ENCODE measurements at places on chromosomes 2 and 18.

DNA sequence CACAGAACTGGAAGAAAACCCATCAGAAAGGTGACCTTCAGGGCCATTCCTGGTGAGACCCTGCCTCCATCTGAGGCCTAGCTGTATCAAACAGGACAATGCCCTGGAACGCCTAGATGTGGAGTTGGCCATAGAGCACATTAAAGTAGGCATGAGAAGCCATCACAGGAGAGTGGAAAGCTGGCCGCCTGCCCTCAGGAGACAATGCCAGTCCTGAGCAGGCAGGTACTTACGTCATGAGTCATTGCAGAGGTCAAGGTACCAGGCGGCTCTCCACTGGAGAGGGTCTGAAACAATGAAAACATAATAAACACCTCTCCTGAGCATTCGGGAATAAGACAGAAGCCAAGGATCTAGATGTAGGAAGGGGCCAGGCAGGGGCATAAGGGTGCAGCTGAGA is 68.6 kb downstream of the CCDC93 start:
- DNase-seq: no peak

- no peak for DNase-seq
Observed at GRCh38 chr2:149989447-149990063, 402.0 kb upstream of the MMADHC start.

- no peak for DNase-seq
Observed at GRCh38 chr2:129716781-129717559, 262.5 kb upstream of the RAB6C start.

DNA sequence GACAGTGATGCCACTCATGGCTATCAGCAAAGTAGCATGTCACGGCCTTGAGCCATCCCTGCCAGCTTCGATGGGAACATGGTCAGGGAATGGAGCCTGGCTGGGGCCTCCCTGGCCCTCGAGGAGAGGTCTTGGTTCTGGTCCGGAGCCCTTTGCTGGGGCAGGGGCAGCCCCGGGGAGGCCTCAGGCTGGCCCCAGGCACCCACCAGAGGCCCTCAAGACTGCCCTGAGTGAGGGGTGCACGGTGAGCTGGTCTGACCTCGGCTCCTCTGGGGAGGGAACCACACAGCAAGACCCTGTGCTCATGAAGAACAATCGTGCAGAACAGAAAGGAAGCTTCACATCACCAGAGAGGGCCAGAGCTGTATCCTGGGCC is 75.2 kb upstream of the OTOS start:
- DNase-seq: no peak

GRCh38 chr2:232982926-232983668 is 30.0 kb downstream of the NGEF start:
- DNase-seq: no peak

GRCh38 chr18:27057519-27058234 is 127.4 kb downstream of the CHST9 start:
- DNase-seq: no peak

GRCh38 chr2:228082571-228082970 is 98.9 kb downstream of the SPHKAP start:
- no peak for DNase-seq

DNA sequence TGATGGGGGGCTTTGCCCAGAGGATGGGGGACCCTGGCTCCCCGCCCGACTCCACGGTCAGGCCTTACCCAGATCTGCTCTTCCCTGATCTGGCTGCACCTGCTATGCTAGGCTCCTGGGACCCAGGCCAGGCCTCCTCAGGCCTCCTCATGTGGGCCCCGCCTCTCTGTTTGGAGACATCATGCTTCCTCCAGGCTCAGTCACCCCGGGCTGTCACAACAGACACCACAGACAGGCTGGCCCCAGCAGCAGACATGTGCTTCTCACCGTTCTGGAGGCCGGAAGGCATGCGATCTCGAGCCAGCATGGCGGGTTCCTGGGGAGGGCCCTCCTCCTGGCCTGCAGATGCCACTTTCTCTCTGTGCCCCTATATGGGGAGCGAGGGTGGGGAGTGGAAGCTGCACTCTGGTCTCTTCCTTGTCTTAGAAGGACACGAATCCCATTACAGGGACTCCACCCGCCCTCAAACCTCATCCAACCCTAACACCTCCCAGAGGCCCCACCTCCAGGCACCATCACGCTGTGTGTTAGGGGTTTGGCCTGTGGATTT is 10.8 kb upstream of the NEU4 start:
- DNase-seq: no peak

GRCh38 chr2:162058973-162059668 is 14.9 kb downstream of the DPP4 start:
- DNase-seq: no peak

- DNase-seq: no peak
Observed at GRCh38 chr2:84956334-84957297, 14.3 kb upstream of the KCMF1 start.

DNA sequence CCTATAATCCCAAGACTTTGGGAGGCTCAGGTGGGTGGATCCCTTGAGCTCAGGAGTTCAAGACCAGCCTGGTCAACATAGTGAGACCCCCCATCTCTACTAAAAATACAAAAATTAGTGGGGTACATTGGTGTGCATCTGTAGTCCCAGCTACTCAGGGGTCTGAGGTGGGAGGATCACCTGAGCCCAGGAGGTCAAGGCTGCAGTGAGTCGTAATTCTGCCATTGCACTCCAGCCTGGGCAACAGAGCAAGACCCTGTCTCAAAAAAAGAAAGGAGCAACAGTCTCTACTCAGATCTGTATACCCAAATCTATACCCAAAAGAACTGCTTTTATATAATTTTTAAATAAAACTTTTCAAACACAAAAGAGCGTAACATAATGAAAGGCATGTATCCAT is 5.5 kb upstream of the HSBP1L1 start:
- no peak for DNase-seq

DNA sequence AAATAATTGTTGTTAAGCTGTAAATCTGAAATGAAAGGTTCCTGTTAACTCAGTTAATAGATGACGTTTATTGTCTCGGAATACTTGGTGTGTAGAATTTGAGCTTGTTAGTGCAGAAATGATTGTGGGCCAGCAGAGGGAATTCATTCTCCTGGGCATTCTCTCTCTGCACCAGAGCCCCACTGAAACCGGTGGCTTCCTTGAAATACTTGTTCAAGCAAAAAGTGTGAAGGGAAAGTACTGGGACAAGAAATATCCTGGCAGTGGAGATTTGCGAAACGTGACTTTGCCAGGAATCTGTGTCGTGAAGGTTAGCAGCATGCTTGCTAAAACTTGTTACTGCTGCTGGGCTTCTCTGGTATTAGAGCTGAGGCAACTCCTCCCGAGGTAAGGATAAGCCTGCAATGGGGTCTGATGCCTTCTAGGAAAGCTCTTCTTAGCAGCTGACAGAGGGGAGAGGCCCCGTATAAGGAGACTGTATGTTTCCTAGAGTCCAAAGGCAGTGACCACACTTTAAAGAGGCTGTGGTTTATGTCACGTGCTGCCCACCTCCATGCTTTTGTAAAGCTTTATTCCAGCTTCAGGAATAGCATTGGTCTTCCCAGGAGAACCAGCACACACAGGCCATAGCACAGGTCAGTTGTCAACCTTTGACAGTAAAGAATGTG is 2.0 kb downstream of the ITGA6 start:
- no peak for DNase-seq

DNA sequence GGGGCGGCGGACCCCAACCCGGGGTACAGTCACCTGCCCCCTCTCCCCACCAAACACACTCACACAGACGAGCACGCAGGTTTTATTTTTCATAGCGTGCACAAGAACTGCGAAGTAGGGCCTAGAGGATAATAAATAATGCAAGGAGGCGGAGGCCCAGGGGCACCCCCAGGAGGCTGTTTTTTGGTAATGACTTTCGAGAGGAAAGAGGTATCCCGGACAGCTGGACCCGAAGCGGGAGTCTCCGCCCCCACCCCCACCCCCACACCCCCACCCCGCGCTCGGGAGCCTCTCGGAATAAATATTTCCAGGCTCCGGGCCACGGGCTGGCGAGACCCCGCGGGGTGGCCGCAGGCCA is 3.4 kb downstream of the CYP26B1 start:
- DNase-seq: no peak

GRCh38 chr2:239259603-239260298 is 141.1 kb downstream of the HDAC4 start:
- DNase-seq: no peak

DNA sequence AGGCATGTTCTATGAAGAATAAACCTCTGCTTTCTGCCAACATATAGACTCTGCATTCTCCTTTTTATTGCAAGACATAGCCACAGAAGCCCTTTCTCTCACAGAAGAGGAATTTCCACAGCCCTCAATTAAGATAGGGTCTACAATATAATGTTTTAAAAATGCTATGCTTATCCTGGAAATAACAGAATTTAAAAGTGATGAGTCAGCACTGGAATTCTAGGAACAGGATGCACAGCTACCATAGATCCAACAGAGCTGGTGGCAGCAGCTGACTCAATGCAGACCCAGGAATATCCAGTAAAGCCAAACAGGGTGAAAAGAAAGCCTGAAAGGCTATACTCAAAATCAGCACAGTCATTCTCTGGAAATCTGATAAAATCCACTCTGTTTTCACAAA is 866.9 kb downstream of the TRIB2 start:
- DNase-seq: no peak

All from activated CD8-positive, alpha-beta memory T cell treated with anti-CD3 and anti-CD28 coated beads, Interleukin-2, amount 50 U/mL, for 4 hours (primary cell).